Panc1 (cell line): ENCODE measurements at places on chromosomes 5 and 9.

DNA sequence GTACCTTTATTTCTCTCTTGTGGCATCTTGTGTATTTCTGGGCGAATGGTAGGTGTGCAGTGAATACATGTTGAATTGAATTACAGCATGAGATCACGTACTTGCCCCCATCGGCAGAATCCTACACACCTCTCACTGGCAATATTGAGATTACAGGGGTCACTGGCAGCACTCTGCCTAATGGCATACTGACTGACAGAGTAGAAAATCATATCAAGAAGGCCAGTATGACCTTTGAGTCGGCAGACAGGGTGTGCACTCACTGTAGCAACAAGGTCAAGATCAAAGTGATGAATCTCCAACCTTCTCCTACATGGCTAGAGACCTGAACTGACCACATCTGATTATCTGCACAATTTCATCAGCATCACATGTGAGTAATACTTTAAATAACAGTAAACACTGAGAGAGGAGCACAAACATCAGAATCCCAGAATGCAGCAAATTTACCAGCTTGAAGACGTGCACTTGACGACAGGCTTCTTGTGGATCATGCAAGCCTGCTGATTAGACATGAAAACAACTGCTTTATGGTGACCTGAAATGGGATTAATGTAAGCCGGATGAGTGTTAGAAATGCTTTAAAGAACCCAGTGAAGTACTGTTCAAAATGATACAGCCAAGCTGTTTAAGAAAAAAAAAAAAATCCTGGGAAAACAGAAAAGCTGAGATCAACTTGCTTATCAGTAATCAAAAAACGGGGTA lies 267.1 kb upstream of the EFNA5 start:
- no peak for DNase-seq

DNA sequence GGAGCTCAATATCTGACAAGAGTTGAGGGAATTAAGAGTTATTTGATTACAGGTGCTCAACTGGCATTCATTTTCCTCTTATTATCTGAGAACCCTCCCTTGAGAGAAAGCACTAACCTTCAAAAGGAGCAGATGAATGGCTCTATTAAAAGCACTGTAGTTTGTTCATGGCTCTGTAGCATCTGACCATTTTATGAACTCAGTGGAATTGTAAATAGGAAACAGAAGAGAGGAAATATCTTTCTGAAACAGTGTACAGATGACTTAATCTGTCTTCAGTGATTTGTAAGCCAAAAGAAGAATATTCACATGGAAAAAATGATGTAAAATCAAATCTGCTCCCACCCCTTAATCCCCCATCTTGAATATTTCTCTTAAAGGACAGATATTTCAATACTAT lies 810.4 kb upstream of the GRAMD2B start:
- DNase-seq = no peak

- peak; percentile 10 for DNase-seq
These were observed 559.0 kb upstream of the DAP start for GRCh38 chr5:11319836-11320580.

GRCh38 chr5:134466241-134467069 lies 54.8 kb upstream of the CDKN2AIPNL start:
- peak; percentile 39 for DNase-seq

DNA sequence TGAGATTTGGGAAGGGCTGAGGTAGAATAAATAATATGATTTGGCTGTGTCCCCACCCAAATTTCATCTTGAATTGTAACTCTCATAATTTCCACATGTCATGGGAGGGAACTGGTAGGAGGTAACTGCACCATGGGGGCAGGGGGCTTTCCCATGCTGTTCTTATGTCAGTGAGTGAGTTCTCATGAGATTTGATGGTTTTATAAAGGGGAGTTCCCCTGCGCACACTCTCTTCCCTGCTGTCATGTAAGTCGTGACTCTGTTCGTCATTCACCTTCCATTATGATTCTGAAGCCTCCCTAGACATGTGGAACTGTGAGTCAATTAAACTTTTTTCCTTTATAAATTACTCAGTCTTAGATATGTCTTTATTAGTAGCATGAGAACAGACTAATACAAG lies 115.5 kb upstream of the STARD4 start:
- DNase-seq = no peak

DNA sequence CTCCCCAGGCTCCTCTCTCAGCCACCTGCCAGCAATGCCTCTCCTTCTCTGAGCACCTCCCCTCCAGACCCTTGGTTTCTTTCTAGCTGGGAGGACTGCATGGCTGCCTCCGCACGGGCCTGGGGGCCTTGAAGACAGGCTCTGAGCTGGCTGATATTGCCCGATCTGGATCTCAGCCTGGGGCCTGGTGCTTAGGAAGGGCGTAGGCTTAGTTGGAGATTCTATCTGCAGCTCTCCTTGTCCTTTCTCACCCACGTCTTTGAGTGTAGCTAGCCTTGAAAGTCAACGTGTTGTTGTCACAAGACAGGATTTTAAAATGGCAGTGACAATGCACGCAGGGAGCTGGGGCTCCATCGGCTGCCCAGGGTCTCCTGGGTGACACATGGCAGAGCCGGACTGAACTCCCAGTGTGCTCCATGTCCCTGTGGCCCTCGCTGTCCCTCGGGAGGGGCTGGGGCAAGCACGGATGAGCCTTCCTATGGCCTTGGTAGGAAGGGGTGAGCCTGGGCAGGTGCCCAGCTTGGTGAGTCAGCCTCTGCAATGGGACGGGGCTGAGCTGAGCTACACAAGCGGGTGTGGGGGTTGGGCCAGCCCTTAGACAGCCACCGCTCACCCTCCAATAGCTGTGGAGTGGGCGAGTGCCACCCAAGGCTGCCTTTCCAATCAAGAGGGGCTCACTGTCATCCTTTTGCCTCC lies 9.4 kb downstream of the ADAMTSL2 start:
- DNase-seq = no peak

DNA sequence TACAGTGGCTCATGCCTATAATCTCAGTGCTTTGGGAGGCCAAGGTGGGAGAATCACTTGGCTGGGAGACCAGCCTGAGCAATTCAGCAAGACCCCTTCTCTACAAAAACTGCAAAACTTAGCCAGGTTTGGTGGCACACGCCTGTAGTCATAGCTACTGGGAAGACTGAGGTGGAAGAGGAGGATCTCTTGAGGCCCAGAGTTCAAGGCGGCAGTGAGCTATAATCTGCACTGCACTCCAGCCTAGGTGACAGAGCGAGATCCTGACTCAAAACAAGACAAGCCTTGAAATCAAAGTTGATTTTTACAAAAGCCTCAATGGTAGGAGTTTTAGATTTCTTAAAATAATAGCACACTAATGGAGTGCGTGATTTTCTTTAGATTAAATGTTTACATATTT lies 14.6 kb downstream of the UBE2D2 start:
- DNase-seq = no peak

- DNase-seq = no peak
These were observed 11.1 kb downstream of the GRIN1 start for GRCh38 chr9:137149942-137150616.

- DNase-seq = no peak
These were observed 38.5 kb downstream of the STOM start for GRCh38 chr9:121331549-121331948.

DNA sequence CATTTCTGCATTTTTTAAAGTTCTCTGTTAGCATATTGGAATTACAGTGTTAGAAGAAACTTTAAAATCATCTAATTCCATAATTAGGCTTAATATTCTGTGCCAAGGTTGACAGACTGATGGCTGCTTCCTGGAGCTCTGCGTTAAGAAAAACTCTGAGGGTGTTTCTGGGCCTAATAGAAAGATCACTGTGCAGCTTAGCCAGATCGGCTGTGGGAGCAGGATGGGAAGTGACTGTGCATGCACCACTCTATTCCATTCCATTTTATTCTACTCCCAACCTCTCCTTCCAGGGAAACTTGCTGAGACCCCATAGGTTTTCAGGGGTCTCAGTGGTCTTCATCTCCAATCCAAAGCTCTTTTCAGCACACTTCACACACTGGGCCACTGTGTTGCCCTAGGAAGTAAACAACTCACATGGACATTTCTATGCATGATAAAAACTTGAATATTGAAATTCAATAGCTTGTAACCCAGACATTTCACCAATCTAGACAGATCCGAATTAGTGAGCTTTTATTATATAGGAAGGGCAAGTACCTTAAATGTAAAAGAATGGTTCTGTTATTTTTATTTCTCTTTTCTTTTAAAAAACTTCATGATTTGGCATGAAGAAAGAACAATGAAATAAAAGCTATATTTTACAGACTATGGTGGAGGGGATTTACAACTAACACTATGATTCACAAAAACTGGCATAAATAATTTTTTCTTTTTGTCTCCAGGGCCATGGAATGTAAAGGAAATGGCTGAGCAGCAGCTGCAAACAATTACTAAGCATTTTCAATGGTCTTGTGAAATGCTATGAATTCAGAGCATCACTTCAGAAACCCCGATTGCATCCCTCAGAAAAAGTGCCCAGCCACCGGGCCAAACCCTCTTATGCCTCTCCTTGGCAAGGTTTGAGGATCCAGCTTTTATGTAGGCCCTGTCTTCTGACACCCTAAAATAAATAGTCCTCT lies 51.4 kb upstream of the DAB2 start:
- no peak for DNase-seq

- DNase-seq = no peak
These were observed 1.8 kb downstream of the SLC28A3 start for GRCh38 chr9:84338792-84339191.

GRCh38 chr9:102038006-102038405 lies 299.6 kb upstream of the GRIN3A start:
- DNase-seq = no peak

- no peak for DNase-seq
These were observed 548.9 kb downstream of the BNC2 start for GRCh38 chr9:16321461-16322119.
